Esophagus mucosa (tissue), 1 donor: ENCODE measurements at places on chromosomes 1 and 21.
A peak's percentile ranks its signal among the peaks of the same experiment; 100 is the strongest.

- peak; percentile 42 for ATAC-seq
These were observed 66.6 kb downstream of the BCAR3 start for GRCh38 chr1:93614986-93615581.

- no peak for ATAC-seq
These were observed 381 bp upstream of the KLHL20 start for GRCh38 chr1:173714441-173714758.

DNA sequence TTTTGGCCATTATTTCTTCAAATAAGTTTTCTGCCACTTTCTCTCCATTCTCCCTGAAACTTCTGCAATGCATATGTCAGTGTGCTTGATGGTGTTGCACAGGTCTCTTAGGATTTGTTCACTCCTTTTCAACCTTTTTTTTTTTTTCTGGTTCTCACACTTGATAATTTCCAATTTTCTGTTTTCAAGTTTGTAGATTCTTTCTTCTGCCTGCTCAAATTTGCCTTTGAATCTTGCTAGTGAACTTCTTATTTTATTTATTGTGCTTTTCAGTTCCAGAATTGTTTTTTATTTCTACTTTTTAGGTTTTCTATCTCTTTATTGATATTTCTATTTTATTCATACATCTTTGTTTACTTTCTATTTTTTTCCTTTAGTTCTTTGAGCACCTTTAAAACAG is 48.4 kb upstream of the PTPRC start:
- ATAC-seq, result no peak

DNA sequence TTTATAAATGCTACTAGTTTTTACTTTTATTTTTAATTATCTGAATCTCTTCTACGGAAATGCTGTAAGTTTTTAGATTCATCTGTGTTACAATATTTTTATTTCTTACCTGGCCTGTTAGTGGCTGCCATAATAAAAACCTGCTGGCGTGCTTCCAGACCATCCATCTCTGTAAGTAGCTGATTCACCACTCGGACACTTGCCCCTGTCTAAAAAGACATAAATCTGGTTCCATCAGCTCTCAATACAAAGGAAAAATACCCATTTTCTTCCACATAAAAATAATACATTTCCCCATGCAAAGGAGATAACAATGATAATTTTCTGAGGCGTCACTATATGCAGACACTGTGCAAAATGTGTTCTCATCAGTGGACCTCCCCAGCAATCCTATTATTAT is 62.0 kb downstream of the NVL start:
- no peak for ATAC-seq

DNA sequence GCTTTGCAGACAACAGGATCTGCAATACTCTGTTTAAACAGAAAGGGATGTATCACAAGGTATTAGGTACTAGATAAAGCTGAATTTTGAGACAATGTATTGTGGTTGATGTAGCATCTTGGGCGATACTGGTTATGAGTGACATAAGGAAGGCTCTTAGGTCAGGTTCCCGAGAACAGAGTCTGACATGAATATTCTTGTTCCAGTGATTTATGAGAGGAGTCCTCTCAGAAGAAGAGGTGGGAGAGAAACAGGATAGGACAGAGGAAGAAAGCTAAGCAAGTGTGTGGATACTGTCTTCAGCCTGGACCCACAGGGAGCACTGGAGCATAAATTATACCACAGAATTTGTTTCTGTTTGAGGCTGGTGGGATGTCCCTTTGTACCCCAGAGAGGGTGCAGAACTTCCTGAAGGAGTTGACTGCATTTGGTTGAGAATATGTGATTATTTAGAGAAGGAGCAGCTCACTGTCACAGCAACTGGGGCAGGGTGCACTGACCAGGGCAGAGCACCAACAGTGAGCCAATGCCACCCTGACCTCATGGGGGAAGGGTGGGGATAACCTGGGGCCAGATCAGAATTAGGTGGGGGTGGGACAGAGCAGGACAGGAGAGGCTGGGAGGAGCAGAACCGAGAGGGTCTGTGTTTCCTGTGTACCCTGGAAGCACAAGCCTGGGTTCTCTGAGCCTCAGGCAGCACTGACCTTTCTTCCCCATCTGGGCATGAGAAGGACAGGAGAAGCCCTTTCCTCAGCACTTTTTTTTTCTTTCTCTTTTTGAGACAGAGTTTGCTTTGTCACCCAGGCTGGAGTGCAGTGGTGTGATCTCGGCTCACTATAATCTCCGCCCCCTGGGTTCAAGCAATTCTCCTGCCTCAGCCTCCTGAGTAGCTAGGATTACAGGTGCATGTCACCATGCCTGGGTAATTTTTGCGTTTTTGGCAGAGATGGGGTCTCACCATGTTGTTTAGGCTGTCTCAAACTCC is 36.3 kb upstream of the SLC6A9 start:
- ATAC-seq, result no peak

- no peak for ATAC-seq
These were observed 327 bp downstream of the LRRC40 start for GRCh38 chr1:70205071-70205433.

- peak; percentile 5 for ATAC-seq
These were observed 108.9 kb downstream of the CRYAA start for GRCh38 chr21:43277481-43278351.

- no peak for ATAC-seq
These were observed 151.6 kb upstream of the UBE2U start for GRCh38 chr1:64051796-64052195.

- no peak for ATAC-seq
These were observed 193.2 kb downstream of the FMN2 start for GRCh38 chr1:240284656-240285414.

DNA sequence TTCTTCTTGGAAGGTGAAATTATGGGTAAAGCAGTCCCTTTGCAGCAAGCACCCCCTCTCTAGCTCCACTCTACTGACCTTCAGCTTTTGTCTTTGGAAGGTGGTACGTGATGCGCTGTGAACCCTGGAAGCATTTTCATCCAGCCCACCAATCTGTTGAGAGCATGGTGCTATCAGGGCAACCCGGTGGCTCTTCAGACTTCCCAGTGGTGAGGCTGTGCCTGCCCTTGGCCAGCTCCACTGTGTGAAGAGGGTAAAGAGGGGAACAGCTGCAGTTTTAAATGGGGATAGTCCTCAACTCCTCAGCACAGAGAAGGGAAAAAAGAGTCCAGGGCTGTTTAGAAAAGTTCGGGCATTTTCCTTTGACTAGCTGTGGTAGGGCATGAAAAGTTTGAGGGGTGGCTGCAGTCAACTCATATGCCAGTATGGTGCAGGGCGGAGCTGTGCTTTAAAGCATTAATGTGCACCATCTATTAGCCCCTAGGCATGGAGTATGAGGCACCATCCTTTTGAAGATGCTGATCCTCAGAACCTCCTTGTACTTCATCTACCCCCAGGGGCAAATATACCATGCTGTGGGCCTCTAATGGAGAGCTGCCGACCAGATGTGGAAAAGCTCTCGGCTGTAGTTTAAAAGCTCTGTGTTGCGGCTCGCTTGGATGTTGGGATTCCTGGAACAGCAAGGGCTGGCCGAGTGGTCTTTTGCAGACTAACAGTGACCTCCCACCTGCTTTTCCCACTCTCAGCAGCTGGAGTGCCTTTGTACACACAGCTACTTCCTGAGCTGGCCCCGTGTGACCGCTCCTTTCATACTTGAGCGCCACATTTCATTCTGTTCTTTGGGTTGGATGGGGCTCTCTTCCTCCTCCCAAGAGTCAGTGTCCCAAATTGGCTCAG is 123.0 kb downstream of the PEX14 start:
- ATAC-seq, result peak; percentile 27

GRCh38 chr1:178382372-178382771 is 114.4 kb downstream of the CLEC20A start:
- ATAC-seq, result no peak

DNA sequence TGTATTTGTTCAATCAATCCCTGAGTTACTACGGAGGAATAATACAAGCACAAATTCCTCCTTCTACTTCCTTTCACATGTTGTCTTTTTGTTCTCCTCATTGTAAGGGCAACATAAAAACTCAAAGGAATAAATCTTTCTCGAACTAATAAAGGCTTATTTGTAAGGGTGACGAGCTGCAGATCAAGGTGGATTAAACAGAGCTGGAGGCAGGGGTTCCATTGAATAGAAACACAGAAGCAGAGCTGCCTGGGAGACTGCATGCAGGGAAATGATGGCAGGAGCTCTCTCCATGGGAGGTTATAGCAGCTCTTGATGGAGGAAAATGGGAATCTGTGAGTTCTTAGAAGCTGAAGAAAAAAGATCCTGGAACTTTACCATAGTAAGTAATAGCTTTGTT is 160.2 kb downstream of the CYYR1 start:
- ATAC-seq, result no peak

GRCh38 chr1:154786804-154787570 is 83.1 kb downstream of the KCNN3 start:
- ATAC-seq, result no peak

DNA sequence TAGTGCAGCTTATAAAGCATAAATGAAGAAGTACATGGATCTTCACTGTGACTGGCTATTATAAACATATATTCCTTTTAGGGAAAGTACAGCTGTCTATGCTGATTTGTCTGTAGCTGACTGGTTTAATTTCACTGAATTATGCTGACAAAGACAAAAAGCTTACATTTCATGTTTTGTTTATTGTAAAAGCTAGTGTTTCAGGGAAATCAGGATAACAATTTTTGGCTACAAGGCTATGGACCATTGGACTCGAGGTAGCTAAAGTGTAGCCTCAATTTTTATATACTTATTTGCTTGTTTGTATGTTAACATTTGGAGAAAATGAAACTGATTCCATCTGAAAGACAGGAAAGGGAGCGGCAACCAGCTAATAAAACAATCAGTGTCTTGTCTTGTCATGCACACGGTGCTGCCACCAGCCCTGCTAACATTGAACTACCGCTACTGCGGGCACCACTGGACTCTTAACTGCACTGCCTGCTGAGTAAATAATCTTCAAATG is 480.2 kb downstream of the COL11A1 start:
- no peak for ATAC-seq

- ATAC-seq, result peak; percentile 63
These were observed 70.0 kb downstream of the LUZP1 start for GRCh38 chr1:23098463-23099170.

DNA sequence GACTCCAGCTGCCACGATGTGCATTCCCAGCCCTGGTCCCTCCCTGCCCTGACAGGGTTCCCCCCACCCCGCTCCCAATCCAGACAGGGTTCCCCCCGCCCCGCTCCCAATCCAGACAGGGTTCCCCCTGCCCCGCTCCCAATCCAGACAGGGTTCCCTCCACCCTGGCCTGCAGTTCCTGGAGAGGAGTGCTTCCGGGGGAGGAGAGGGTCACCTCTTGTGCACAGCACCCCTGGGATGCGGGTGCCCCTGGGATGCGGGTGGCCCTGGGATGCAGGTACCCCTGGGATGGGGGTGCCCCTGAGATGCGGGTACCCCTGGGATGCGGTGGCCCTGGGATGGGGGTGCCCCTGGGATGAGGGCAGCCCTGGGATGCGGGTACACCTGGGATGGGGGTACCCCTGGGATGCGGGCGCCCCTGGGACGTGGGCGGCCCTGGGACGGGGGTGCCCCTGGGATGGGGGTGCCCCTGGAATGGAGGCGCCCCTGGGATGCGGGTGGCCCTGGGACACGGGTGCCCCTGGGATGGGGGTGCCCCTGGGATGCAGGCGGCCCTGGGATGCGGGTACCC is 36.7 kb upstream of the SLC19A1 start:
- no peak for ATAC-seq

GRCh38 chr1:145879775-145880174 is 5.9 kb downstream of the ANKRD35 start:
- ATAC-seq, result no peak

GRCh38 chr1:177119311-177119710 is 45.2 kb downstream of the ASTN1 start:
- no peak for ATAC-seq

DNA sequence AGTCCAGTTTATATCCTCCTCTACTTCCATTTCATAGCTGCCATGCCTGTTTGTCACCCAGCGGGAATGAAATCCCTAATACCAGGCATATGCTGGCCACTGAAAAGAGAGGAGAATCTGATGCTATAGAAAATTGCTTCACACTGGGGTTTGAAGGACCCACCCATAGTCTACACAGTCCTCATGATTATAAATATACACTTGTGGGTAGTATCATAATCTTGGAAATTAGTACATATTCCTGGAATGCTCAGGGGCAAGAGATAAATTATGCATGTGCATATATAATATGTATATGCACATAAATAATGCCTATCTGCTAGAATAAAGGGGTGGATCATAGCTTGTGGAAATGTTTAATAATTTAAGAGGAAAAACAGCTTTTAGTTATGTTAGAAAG is 105.8 kb downstream of the PRRX1 start:
- ATAC-seq, result no peak
